ENCODE measurements at places on chromosomes 12 and 14.

GRCh38 chr12:119082496-119082895 is 96.2 kb upstream of the HSPB8 start:
- DNase-seq: no peak

- no peak for DNase-seq
These were observed 220.3 kb downstream of the KIF26A start for GRCh38 chr14:104358528-104359300.

DNA sequence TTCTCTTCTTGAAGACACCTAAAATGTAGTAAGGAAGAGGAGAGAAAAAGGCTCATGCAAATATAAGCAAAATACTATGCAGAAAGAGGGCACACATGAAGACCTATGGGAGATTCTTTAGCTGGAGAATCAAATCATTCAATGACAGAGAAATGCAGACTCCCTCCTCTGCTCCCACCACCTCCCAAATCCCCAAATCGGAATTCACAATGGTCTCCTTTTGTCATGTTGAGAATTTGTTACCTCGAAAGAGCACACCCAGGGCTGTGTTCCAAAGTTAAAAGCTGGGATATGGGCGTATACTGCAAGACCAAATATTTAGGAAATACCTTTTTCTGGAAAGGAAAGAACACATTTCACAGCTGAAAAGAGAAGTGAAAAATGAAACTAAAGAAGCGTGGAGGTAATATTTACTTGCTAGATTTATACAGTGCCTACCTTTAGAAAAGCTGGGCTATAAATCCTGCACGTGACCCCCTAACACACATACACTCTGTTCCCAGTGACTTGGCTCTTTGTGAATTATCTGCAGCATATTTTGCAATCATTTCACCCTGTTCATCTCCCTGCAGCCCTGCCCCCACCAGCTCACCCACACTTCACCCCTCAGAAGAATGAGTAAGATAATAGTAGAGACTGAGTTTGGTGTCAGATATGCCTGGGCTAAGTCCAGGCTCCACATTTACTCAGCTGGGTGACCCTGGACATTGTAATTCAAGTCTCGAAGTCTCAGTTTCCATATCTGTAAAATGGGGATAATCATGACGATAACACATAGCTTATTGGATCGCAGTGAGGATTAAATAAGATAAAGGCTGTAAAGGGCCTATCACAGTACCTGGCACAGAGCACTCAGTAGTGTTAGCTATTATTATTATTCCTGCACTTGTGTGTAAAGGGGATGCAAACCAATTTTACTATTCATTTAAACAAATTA is 2.9 kb upstream of the CACNA1C start:
- DNase-seq: no peak

GRCh38 chr14:66496188-66496807 is 10.1 kb downstream of the CCDC196 start:
- no peak for DNase-seq

- DNase-seq: peak; percentile 17
These were observed 26.5 kb upstream of the TTC7B start for GRCh38 chr14:90842726-90843125.

- DNase-seq: no peak
These were observed 11.0 kb upstream of the REP15 start for GRCh38 chr12:27685274-27685673.

DNA sequence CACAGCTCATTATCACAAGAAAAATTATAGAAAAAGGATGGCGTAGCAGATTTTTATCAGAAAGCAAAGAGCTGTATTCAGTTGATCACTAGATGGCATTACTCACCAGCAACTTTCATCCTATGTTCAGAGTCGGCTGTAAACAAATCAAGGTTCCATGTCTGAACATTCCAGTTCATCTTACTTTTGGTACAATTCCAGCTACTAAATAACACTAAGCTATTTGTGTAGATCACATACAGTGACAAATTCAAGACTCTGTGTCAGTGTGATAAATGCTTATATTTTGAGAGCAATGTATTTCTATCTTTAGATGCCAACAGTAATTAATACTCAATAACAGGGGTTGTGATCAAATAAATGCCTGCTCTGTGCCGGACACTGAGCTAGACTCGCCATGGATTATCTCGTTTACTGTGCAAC is 30.1 kb downstream of the NRDE2 start:
- DNase-seq: no peak

DNA sequence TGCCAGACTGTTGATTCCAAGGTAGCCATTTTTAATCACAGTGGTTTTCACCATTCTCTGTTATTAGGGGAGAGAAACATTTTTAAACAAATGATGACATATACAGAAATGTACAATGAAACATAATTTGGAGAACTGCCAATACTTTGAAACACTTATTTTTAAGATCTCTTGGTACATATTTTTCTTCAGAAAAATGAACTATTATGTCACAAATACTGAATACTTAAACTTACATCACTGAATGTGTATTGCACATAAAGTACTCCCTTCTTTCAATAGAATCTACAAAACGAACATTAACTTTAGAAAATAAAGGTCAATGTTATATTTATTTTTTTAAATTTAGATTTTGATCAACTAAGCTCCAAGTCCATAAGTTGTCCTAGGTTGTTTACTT is 71.7 kb upstream of the CPNE8 start:
- DNase-seq: no peak

GRCh38 chr12:96985515-96986362 is 78.7 kb downstream of the NEDD1 start:
- peak; percentile 56 for DNase-seq

GRCh38 chr12:15230137-15230536 is 8.9 kb upstream of the RERG start:
- no peak for DNase-seq

DNA sequence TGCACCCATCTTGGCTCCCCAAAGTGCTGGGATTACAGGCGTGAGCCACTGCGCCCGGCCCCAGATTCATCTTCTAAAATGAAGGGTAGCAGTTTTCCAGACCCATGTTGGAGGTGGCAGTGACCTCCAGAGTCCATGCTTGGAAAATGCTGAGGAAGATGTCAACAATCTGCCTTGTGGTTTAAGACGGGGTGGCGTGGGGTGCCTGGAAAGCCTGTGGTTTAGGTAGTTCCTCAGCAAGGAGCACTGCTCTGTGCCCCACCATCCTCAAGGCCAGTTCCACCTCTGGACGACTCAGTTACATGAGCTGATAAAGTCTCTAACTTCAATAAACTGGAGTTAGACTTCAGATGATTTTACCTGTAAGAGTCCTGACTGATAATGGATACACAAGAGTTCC is 48.6 kb downstream of the DRAM1 start:
- DNase-seq: no peak

- DNase-seq: no peak
These were observed 307.6 kb upstream of the FLRT2 start for GRCh38 chr14:85222341-85222740.

- no peak for DNase-seq
These were observed 222.6 kb upstream of the SYT1 start for GRCh38 chr12:78641837-78642423.

GRCh38 chr12:79127271-79127751 is 262.7 kb downstream of the SYT1 start:
- no peak for DNase-seq
